ENCODE measurements at places on chromosomes 11 and 22.

DNA sequence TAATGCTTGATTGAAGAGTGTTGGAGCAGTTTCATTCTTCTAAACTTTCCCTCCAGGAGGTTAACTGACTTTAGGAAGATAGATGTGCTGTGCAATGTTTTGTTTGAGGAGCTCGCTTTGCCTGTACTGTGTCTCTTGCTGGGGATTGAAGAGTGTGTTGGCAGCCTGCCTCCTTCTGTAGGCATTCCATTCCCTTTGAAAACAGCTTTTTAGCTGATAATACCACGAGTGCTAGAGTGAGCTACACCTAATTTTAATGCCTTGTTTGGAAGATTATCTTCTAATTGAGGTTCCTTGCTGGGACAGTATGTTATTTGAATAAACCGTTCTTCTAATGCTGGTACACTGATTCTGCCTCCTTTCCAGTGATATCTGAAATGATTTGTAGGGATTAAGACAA, 7.2 kb downstream of the DDX10 start:
- DNase-seq, result peak; percentile 38

- DNase-seq, result no peak
Observed at GRCh38 chr11:8096575-8096974, 15.6 kb downstream of the TUB start.

DNA sequence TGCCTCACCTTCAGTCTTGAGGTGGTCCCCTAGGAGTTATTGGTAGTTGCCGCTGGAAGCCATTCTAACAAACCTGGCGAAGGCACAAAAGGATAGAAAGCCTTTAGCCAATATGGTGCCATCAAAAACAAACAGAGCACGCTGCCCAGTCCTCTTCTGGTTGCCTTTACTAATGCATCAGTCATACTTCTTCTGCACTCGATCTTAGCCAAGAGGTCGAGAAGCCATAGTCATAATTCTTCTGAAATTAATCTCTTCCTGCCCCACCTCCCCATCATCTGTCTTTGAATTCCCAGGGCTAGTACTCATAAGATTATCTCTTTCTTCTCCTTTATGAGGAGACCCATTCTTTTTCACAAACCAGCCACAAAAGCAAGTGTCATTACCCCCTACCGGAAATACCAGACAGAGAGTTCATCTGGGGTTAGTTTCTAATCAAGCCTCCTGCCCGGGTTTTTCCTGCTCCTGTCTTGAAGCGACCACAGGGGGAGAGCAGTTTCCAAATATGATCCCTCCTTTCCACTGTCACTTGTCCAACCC, 21.4 kb upstream of the EHF start:
- no peak for DNase-seq

GRCh38 chr11:131042041-131042390, 125.7 kb upstream of the SNX19 start:
- no peak for DNase-seq

DNA sequence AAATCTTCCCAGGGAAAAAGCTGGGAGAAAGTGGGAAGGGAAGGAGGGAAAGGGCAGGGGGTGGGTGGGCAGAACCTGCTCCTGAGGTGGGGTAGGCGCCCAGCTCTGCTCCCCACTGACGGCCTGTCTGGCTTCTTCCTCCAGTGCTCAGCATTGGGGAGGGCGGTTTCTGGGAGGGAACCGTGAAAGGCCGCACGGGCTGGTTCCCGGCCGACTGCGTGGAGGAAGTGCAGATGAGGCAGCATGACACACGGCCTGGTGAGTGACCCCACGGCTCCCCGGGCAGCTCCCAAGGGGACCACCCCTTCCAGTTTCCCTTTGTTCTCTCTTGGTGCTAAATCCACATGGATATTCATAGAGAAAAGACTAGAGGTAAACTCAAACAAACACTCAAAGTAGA, 25.9 kb downstream of the SHANK3 start:
- DNase-seq, result no peak

DNA sequence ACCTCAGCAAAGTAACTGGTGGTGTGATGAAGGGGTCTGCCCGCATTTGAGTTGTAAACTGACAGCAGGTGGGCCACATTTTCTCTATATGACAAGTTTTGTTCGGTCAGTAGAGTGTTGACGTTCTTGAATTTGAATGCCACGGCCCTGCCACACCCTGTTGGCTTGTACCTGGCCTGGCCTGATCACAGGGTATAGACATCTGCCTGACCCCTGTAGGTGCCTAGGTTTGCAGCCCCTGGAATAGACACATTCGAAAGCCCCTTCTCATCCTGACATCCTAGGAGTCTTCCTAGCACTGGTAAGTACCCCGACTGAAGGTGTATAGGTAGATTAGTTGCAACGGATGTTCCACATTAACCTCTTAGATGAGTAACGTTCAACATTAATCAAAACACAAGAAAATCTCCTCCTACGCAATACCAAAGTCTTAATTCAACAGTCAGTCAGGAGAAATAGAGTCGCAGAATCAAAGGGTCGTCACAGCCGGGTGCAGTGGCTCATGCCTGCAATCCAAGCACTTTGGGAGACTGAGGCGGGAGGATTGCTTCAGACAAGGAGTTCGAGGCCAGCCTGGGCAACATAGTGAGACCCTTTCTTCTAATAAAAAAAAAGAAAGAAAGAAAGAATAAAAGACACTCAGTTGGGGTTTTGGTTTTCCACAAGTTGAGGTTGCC, 43.6 kb upstream of the CD5 start:
- no peak for DNase-seq

- no peak for DNase-seq
Observed at GRCh38 chr22:37202716-37203115, 9.6 kb downstream of the SSTR3 start.

DNA sequence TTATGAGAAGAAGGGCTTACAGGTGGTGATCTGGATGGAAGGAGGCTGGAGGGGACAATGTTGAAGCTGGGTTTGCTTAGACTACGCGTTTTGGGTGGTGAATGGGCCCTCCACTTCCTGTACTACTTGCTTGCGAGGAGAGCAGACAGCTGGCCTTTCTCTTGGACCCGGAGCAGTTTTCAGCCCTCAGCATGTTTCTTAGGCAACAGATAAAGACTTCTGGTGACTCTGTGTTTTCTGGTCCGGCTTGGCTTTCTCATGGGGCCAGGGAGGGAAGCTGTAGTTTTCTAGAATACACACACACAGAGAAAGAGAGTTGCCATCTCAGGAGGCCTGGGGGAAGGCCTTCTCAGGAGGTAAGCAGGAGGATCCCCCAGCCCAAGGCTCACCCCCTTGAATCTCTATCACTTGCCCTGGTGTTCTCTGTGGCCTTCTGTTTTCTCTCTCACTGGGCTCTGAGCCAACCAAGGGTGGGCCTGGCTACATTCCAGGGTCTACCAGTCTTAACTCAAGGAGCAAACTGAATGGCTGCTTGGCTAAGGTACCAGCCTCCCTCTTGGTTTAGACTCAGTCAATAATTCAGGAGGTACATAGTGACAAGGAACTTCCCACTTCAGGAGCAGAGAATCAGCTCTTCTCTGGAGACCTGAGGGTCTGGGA, 2.4 kb downstream of the CCS start:
- peak; percentile 41 for DNase-seq

GRCh38 chr11:39968071-39968470, 1491.4 kb downstream of the LRRC4C start:
- DNase-seq, result no peak

DNA sequence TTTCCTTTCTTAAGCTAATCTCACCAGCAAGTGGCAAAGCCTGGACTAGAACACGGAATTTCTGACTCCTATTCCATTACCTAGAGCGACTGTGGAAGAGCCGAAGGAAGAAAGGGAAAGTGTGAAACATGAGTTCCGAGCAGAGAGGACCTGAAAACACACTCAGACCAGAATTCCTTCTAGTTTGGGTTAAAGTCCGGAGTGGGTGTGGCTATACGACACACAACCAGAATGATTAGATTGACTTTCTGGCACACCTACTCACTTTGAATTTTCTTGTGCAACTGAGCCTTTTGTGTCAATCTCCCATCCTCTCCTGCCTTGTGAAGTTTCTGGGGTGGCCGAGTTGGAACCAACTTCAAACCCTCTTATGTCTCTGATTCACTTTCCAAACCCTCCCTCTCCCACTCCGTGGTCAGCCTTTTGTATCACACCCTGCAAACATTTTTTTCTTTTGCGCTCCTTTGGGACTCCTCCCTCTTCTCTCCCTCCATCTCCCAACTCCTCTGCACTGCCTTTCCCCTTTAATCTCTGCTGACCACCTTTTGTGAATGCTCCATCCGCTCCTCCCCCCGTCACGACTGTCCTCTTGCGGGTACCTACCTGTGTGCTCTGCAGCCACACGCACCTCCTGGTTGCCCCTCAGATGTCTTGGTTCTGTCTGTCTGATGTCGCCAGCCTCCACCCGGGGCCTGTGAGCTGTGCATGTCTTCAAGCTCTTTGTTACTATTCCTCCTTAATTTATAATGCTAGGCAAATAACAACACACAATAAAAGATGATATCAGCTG, 86.3 kb upstream of the BLID start:
- DNase-seq, result no peak

- DNase-seq, result no peak
Observed at GRCh38 chr11:20611892-20612291, 12.5 kb downstream of the SLC6A5 start.

GRCh38 chr11:122439866-122440810, 215.4 kb upstream of the UBASH3B start:
- DNase-seq, result peak; percentile 56

DNA sequence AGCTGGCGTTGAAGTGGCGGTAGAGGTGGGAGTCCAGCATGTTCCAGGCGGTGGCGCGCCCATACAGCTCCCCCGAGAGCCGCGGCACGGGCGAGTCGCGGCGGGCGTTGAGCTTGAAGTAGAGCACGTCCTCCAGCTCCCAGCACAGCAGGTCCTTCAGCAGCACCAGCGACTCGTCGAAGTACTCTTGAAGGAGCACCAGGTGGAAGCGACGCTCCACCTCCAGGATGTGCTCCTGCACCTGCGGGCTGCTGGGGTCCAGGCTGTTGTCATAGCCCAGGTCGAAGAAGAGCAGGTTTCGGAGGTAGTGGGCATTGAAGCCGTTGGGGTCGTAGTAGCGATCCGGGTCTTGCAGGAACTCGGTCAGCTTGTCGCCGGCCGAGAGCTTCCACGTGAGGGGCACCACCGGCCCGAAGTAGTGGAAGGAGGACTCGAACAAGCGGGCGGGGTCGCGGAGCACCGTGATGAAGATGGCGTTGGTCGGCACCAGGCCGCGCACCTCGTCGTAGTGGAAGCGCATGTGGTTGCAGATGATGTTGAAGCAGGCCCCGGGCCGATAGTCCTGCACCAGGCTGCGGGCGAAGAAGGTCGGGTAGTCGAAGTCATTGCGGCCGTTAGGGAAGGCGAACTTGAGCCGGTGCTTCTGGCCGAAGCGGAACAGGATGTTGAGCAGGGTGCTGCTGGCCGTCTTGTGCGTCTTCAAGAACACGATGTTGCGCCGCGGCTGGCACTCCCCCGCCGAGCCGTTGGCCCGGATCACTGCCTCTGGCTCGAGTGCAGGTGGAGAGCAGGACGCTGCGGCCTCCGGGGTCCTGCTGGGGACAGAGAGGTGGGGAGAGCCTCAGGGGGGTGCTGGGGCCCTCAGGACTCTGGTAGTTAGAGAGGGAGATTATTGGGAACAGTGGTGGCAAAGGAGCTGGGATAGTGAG, 9.0 kb upstream of the SEC14L6 start:
- DNase-seq, result no peak

- DNase-seq, result no peak
Observed at GRCh38 chr11:59787816-59788215, 22.8 kb downstream of the MRPL16 start.

DNA sequence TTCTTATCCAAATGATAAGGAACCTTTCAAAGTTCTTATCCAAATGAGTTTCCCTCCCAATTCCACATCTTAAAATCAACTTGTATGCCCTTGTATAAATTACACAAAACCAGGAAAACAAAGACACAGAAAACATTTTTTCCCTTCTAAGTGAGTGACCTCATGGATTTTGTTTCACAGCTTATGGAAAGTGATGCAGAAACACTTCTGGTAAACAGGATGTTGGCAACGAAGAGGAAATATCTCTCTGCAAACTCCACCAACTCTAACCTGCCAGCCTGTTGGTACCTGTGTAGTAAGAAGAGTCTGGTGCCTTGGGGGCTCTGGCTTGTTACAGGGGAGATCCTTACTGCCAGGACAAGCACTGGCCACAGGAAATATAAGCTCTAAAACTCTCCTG, 57.0 kb downstream of the CELSR1 start:
- DNase-seq, result no peak

DNA sequence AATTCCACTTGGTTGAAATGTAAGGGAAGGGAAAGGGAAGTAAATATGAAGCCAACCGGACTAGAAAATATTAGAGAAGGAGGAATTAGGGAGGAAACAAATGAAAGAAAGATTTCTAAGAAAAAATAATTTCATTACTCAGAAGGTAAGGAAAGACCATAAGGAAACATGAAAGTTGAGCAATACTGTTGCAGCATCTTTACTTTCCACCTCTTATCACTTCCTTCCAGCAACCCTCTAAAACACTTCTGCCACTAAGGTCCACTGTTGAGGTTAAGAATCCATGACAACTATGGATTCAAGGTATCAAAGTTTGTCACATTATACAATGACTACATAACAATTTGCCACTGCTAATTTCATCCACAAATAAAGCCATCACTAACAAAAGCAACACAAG, 308.6 kb downstream of the DLG2 start:
- DNase-seq, result no peak

DNA sequence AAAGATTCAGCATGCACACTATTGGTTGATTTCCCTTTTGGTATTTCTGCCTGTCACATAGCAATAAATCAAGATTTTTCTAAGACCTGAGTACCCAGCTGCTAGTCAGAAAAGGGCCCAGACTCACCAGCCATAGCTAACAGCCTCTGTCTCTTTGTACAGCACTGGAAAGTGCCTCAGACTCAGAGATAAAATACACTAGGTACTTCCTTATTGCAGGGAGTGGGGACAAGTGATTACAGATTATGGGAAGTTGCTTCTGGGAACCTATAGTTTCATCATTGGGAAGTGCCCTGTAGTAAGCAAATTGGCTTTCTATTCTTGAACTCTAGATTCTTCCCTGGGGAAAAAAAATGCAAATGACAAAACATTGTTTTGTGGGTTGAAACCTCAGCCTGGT, at the start of gene CASP5:
Gene CASP5, minus strand, starts transcription at position 166 of the 400 bp plus-strand sequence. Its CDS starts 32 bp downstream, at position 134.
- DNase-seq, result peak; percentile 32

GRCh38 chr11:3123305-3123704, 41.8 kb downstream of the OSBPL5 start:
- DNase-seq, result peak; percentile 59

- DNase-seq, result peak; percentile 57
Observed at GRCh38 chr11:12411806-12412727, 34.7 kb downstream of the PARVA start.

- peak; percentile 74 for DNase-seq
Observed at GRCh38 chr11:113234888-113235287, 79.5 kb upstream of the TTC12 start.

- peak; percentile 29 for DNase-seq
Observed at GRCh38 chr11:23540101-23540561, 679.9 kb upstream of the CCDC179 start.

DNA sequence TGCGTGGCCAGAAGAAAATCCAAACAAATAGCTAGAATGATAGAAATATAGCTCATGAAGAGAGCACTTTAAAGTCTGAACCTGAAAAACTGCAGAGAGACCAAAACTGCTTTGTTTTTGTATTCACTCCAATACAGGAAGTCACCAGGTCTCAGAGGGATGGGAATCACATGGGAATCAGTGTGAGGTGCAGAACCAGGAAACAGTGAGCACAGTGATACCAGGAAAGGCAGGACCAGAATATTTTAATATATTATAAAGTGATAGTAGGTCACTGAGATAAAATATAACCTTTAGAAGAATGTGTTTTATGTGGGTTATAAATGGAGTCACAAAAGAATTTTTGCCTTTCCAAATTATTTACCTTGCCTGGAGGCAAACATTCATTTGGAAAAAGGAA, 277.3 kb downstream of the CASP12 start:
- DNase-seq, result no peak
